ENCODE measurements at places on chromosomes 7 and 10.

DNA sequence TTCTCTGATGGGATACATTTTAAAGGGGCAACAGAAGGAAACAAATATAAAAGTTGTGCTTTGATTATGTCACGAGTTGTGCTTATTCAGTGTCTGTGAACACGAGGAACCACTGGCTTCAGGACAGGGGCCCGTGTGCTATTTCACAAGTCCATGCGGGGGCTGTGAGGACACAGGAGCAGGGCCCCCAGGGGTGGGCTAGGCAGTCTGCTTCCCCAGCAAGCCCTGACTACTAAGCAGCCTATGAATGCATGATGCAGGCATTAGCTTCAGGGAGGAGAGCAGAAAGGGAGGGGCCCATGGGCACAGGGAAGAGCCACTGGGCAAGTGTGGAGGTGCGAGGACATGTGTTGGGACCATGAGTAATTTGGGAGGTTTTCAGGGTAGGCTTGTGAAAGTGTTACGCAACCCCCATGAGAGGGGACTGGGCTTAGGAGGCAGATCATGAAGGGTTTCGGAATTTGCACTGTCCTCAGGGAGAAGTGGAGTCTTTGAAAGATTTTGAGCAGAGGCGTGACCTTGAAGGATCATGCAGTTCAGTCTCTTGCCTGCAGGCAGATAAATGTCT is 424.9 kb downstream of the CALN1 start:
- DNase-seq = no peak

GRCh38 chr10:31937371-31937770 is 8.7 kb upstream of the ARHGAP12 start:
- DNase-seq = no peak

GRCh38 chr10:98172073-98172472 is 37.6 kb downstream of the R3HCC1L start:
- DNase-seq = peak; percentile 46

DNA sequence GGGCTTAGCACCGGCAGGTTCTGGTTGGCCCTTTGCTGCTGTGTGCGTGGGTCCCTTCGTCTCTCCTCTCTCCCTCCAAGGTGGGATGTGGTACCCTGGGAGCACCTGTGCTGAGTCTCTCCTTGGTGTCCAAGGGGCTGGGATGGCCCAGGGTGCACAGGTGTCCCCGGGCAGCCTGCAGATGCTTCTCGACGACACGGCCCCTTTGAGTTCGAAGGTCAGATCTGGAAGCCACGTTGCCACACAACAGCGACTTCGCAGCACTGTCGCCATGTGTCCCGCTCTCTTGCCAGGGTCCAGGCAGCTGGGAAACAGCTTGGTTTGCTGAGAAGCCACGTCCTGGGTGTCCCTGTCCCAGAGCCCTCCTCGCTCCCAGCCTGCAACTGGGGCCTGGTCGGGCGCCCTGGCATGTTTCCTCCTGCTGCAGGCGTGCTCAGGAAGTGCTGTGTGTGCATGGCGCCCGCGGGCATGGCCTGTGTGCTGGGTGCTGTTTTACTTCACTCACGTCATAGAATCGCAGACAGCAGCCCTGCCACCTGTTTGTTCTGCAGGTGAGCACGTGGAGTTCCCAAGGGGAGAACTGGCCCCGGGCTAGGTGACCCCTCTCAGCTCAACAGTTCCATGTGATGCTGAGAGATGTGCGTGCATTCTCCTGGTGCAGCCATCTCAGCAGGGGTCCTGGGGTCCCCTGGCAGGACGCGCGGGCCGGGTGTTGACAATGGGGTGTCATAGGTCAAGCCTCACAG is 70.9 kb downstream of the DNAJB6 start:
- no peak for DNase-seq

DNA sequence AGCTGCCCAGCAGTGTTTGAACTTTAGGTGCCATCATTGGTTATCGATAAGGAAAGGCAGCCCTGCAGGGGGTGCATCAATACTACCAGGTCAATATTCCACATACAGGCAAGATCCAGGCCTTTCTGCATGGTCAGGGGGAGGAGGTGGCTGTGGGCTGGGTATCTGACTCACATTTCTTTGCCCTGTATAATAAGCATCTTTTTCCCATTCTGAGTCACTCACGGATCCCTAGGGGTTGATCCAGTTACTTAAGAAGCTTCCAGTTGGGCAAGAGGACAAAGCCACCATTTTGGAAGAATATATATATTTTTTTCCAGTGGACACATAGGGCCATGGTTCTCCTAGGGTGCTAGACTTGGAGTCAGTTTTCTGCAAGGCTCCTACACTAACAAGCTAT is 114.2 kb upstream of the HABP2 start:
- DNase-seq = peak; percentile 59

GRCh38 chr10:94208315-94208714 is 154.4 kb downstream of the NOC3L start:
- no peak for DNase-seq

- no peak for DNase-seq
Measured at GRCh38 chr10:62534031-62534430, 159.9 kb downstream of the ZNF365 start.

DNA sequence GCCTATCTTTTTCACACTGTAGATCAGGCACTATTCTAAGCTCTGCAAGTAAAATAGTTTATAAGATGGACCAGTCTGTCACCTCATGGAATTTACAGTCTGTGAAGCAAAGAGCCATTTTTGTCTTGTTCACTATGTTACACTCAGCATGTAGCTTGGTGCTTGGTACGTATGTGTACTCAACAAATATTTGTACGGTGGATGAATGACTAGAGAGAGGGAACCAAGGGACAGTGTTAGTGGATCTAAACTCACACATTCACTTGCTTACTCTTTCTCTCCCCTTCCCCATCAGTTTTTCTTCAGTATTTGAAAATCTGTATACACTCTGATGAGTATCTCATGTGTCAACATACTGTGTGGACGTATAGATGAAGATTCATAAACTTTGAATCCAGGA is 45.9 kb downstream of the PTF1A start:
- no peak for DNase-seq

Data from fibroblast of skin of abdomen (primary cell).